ENCODE measurements at places on chromosomes 7 and 10. TPM values are rescaled to one million over a fixed set of nuclear protein-coding genes. Genes with fewer than 3 reads are reported as not detected.

SIRT1 gene
- 10.1 TPM for total RNA-seq

DNA sequence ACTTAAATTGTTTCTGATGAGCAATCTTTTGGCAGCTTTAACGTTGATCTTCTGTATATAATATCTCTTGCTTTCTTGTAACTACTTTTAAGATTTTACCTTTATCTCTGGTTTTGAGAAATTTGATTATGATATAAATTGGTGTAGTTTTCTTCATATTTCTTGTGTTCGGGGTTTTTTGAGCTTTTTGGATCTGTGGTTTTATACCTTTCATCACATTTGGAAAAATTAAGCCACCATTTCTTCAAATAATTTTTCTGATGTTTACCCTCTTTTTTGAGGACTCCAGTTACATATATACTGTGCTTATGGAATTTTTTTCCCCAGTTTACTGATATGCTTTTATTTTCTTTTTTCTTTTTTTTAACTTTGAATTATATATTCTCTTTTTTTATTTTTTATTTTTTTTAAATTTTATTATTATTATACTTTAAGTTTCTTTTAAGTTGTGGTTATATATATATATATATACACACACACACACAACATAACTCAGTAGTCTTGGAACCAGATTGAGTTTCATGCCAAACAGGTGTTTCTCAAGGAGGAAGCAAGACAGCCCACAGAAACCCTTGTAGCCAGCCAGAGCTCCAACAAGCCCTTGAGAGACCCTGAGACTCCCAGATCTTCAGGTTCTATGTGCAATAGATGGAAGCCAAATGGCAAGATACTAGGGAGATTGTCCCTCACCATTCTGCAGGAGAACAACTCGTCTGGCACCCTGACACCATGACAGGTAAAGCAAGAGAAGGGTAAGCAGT is 27.5 kb upstream of the NME8 start:
- H3K36me3 ChIP-seq: no peaks in the 10 kb centered on the region
- DNase-seq: no peak
- H3K4me3 ChIP-seq: no peak overlapping the region

GRCh38 chr10:131425752-131426533 is 114.4 kb upstream of the TCERG1L start:
- H3K27ac ChIP-seq: no peak overlapping the region
- H3K27me3 ChIP-seq: no peaks in the 10 kb centered on the region
- DNase-seq: no peak
- H3K36me3 ChIP-seq: no peaks in the 10 kb centered on the region
- H3K4me3 ChIP-seq: no peak overlapping the region
- no peaks in the 10 kb centered on the region for H3K4me1 ChIP-seq

SLC16A9 gene
- total RNA-seq: not detected

GRCh38 chr10:113959383-113959760 is 84.3 kb upstream of the ADRB1 start:
- H3K27me3 ChIP-seq: no peaks in the 10 kb centered on the region
- H3K36me3 ChIP-seq: no peaks in the 10 kb centered on the region
- H3K4me1 ChIP-seq: peaks cover 6% of the 10 kb centered on the region
- no peak overlapping the region for H3K4me3 ChIP-seq

DNA sequence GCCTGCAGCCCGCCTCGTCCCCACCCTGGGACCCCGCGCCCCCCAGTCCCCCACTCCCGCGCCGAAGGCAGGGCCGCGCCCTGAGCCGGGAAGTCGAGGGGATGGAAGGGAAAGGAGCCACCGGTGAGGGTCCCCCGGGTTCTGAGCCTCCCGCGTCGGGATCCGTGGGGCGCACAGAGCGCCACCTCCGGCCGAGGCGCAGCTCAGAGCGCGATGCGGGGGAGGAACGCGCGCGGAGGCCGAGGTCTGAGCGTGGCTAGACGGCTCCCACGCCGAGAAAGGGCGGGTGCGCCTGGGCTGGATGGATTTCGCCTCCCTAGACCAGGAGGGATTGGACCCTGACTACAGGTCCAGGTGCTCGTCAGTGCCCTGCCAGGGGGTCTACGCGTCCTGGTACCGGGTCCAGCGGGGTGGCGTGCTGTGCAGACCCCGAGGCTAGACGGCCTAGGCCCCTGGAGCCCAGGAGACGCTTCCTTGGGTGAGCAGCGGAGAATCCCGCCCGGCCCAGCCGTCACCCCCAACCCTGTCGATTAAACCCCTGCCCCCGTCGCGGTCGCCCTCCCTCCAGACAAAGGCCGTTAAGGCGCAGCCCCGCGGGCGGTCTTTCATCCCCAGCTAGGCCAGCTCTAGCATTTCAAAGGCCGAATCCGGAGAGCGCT is 986 bp upstream of the PDGFA start:
- H3K36me3 ChIP-seq: no peaks in the 10 kb centered on the region
- peak overlapping the region; percentile 61 for H3K27ac ChIP-seq
- H3K27me3 ChIP-seq: peaks cover 23% of the 10 kb centered on the region
- peak overlapping the region; percentile 70 for H3K4me3 ChIP-seq
- H3K4me1 ChIP-seq: peaks cover 53% of the 10 kb centered on the region

- H3K4me3 ChIP-seq: no peak overlapping the region
- no peaks in the 10 kb centered on the region for H3K27me3 ChIP-seq
- H3K4me1 ChIP-seq: no peaks in the 10 kb centered on the region
- H3K27ac ChIP-seq: no peak overlapping the region
- no peak for DNase-seq
- H3K36me3 ChIP-seq: no peaks in the 10 kb centered on the region
These were observed 210.7 kb downstream of the ADK start for GRCh38 chr10:74361678-74362077.
